ENCODE measurements at places on chromosomes 16 and 17.
A peak's percentile ranks its signal among the peaks of the same experiment; 100 is the strongest.

- DNase-seq, result no peak
Observed at GRCh38 chr16:68722119-68723024, 14.7 kb upstream of the CDH1 start.

DNA sequence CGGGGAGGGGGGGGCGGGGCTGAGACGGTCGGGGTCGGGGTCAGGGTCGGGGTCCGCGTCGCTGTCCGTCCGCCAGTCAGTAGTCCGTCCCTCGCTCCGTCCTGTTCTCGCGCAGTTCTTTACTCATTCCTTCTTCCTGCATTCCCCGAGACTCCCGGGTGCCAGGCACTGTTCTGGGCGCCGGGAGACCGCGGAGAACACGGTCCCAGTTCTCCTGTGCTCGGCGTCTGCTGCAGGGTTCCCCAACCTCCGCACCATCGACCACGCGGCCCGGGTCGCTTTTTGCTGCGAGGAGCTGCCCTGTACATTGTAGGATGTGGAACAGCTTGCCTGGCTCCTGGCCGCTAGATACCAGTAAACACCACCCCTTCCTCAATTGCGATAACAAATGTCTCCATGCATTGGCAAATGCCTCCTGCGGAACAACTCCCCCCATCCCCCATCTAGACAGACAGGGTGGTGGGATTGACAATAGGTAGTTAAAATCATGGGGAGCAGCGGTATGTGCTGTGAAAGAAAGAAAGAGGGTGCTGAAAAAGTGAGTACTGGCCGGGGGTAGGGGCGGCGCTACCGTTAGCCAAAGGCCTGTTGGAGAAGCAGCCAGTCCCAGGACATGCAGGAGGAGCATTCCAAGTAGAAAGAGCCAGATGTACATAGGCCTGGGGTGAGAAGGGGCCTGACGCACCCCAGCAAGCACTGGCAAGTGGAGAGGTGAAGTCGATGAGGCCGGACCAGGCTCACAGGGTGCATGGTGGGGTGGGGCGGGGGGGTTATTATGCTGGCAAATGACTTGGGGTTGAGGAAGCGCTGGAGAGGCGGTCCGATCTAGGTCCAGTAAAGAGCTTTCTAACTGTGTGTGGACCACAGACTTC lies 631 bp downstream of the TRAF7 start:
- peak; percentile 56 for DNase-seq

- DNase-seq, result no peak
Observed at GRCh38 chr17:8924595-8924994, 40.9 kb downstream of the PIK3R5 start.

DNA sequence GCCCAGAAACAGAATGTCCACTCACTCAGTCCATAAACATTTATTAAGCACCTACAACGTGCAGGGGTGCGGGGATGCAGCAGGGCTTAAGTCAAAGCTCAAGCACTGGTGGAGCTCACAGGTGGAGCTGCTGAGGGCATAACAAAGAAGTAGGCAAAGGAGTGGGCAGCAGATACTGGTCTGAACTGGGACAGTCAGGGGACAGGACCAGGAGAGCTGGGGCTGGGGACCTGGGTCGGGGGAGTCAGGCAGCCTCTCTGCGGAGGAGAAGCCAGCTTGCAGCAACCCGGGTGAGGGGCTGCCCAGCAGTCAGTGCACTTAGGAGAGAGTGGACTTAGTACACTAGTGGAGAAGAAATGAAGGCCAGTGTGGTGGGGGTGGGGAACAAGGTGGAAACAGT lies 10.0 kb upstream of the TNFRSF13B start:
- DNase-seq, result no peak

DNA sequence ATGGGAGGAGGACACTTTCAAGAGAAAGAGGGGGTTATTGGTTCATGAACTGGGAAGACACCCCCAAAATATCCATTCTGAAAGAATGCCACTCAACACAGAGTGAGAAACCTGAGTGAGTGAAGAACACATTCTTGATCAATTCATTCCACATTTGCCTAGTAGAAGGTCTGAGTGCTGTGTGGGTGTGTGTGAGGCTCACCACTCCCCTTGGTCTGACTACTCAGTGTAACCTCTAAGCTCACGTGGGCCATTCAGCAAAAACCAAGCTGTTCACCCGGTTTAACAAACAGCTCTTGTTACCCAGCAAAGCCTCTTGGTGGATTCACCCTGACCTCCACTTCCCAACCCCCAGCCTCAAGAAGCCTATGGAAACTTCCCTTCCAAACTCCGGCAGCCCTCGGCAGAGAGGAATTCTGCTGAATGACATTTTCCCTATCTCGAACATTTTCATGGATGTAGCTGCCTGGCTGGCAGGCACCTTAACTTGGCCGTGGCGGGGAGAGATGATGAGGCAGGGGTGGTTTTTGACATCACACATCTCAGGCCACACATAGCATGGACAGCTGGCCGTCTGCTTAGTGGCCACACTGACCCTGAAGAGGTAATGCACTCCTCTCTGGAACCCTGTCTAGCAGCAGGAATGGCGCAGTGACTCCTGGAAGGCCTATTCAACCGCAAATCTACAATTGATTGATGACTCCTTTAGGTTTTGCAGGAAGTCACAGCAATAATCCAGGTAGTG lies 11.6 kb downstream of the ST6GALNAC1 start:
- no peak for DNase-seq

All from fibroblast of skin of abdomen (primary cell).